Calu3 (cell line): ENCODE measurements at places on chromosomes 2 and 18.
A peak's percentile ranks its signal among the peaks of the same experiment; 100 is the strongest.

GRCh38 chr2:208142240-208142924, 3.6 kb downstream of the CRYGB start:
- DNase-seq = no peak

DNA sequence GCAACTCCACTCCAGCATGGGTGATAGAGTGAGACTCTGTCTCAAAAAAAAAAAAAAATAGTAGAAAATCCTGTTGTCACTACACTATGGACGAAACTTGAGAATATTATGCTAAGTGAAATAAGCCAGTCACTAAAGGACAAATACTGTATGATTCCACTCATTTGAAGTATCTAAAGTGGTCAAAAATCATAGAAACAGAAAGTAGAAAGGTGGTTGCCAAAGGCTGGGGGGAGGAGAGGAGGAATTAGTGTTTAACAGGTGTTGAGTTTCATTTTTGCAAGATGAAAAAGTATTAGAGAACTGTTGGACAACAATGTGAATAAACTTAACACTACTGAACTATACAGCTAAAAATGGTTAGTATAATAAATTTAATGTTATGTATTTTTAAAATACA, 18.8 kb upstream of the RMP24 start:
- no peak for DNase-seq

DNA sequence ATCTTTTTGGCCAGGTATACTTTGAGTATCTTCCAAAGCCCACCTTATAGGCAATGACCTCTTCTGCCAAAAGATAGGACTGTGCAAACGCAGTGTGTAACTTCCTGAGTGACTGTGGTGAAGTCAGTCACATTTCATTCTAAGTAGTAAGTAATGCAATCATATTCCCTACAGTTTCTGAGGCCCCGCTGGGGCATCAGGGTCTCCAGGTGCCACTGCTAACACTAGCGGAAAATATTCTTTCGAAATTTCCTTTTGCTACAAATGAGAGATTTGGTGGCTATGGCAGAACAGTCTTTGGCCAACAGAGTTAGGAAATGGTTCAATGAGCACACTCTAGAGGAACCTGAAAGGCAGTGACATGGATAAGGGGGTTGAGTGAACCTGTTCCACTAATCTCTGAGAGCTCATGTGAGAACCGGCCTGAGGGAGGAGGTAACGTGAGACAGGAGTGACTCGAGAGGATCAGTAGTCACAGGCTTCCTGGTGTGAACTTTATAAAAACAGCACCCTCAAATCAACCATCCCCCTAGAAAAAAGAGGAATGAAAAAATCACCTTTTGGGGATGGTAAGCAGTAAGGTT, 102.6 kb upstream of the LPIN2 start:
- no peak for DNase-seq

- DNase-seq = no peak
These were observed 254.3 kb downstream of the LRRTM1 start for GRCh38 chr2:80050246-80050645.

- no peak for DNase-seq
These were observed 37.6 kb upstream of the ASXL3 start for GRCh38 chr18:33540392-33540791.

DNA sequence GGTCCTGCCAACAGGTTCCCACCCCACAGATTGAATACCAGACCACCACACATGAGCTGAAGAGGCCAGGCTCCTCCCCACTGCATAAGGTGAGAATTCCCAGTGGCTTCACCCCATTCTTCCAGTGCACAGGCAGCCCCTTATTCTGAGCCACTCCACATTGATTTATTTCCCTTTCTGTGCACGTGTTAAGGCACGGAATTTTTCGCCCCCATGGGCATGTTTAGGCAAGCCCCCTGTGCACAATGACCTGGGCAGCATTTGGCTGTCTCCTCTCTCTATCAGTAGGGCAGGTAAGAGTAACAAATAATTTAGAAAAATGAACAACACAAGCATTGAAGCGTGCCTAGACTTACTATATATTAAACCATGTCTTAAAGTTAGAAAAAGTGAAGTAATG, 15.2 kb upstream of the CHAC2 start:
- DNase-seq = no peak

DNA sequence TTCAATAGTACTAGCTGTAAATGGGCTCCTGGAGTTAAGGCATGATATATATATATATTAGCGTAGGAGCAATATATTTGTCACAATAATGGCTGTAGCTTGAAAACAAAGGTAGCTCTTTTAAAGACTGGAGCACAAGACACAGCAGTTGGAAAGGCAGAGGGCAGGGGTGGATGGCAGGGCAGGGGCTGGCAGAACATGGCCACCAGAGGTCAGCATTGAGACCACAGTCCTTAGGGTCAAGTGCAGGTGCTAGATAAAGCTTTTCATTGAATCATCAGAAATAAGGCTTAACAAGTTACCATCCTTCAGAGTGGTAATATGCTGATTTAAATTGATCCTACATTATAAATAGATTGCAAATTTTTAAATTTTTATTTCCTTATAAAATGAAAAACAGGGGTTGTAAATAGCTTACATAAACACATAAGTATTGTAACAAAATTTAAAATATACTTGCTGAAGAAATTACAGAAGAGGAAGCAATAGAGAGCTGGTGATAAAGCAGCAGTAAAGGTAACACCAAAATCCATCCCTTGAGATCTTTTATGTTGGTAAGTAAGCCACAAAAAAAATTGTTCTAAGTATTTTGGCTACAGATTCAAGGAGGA, 161.2 kb upstream of the PIEZO2 start:
- peak; percentile 73 for DNase-seq

DNA sequence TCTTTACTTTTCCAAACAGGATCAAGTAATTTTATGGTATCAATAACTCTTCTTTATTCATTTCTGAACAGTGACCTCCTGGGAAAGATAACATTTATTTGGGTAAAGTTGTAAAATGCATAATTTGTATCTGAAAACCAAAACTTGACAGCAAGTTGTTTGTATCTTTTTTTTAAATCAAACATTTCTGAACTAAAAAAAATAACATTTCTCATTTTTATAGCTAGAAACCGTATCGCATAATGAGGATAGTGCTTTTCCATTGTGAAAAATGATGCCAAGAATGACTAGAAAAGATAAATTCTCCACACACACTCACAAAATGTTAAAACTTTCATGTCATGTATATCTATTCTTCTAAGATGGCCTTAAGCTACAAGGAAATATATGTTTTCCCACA, 578.2 kb downstream of the RIT2 start:
- no peak for DNase-seq

GRCh38 chr2:217993817-217994463, 8.9 kb downstream of the TNS1 start:
- DNase-seq = peak; percentile 83

GRCh38 chr2:145501920-145502319, 982.0 kb upstream of the ZEB2 start:
- DNase-seq = no peak

GRCh38 chr2:232325324-232326273, 53.0 kb upstream of the ALPP start:
- peak; percentile 67 for DNase-seq

DNA sequence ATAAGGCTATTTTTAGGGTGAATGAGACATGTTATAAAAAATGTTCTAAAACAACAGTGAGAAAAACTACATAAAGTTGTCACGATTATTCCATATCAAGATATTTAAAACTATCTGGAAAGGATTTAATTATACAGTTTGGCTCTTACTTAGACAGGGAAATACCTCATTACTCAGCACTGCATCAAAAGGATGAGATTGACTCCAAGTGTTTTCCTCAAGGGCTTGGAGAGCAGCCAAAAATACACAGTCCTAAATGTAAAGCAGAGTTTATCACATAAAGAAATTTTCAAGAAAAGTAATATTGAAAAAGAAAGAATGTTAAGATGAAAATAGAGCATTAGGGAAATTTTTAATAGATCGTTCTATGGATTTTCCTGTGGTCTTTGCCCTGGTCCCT, 285.5 kb upstream of the NETO1 start:
- DNase-seq = no peak

DNA sequence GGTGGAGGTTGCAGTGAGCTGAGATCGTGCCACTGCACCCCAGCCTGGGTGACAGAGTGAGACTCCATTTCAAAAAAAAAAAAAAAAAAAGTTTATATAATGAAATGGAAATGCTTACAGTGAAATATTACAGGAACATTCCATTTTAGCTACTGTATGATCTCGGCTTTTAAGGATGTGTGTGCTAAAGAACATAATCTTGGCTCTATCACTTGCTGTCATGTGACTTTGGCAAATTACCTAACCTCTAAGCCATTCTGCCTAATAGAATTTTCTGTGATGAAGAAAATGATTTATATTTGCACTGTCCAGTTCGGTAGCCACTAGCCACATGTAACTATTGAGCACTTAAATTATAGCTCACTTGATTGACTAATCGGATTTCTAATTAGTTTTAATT, 36.3 kb downstream of the SMAD4 start:
- DNase-seq = no peak

GRCh38 chr2:213696442-213696841, 412.2 kb downstream of the SPAG16 start:
- no peak for DNase-seq

DNA sequence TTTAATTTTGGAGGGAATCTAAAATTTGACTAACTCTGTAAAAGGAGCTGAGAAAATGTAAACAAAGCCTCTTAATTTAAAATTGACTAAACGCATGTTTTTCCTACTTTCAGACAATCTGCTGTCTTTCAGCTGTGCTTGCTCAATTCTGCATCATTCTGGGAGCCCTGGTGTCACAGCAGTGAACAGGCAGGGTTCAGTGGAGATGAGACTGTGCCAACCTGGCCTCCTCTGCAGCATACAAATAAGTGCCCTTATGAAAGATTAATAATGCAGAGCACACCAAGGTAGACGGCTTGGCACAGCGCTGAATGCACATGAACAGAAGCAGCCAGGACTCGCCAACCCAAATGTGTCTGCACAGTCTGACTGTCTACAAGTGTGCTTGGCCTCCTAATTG, 222.0 kb upstream of the CHAC2 start:
- DNase-seq = no peak

DNA sequence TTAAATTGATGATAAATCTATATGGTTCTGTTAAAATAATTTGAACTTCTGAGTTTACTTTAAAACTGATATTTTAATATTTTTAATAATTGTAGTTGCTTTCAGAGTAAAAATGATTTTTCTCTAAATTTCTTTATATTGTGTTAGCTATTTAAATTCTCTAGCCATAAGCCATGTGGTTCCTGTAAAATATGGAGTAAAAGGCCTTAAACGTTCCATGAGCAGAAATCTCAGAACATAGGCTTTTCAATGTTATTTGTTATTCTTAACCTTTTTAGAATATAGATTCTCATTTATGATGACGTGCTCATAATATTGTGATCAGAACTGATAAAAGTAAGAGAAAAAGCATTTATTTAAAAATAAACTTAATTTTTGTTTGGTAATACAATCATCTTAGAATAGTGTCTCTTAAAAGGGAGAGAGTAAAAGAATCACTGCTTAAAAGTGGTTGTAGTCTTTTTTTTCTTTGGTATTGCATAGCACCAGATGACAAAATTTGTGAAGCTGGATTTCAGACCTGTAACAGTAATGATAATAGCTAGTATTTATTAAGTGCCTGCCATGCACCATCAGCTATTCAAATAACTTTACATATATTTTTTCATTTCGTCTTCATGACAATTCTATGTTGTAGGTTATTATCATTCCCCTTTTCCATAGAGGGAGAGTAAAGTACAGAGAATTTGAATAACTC, 2.7 kb downstream of the BMPR2 start:
- no peak for DNase-seq

GRCh38 chr2:200028998-200029397, 73.6 kb downstream of the MAIP1 start:
- DNase-seq = no peak

DNA sequence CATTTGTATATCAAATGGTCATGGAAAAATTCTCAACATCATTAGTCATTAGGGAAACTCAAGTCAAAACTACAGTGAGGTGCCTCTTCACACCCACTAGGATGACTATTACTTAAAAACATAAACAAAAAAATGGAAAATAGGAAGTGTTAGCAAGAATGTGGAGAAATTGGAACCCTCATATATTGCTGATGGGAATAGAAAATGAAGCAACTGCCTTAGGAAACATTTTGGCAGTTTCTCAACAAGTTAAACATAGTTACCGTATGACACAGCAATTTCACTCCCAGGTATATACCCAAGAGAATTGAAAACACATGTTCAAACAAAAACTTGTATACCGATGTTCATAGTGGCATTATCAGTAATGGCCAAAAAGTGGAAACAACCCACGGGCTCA, 18.1 kb upstream of the CYP26B1 start:
- DNase-seq = no peak

DNA sequence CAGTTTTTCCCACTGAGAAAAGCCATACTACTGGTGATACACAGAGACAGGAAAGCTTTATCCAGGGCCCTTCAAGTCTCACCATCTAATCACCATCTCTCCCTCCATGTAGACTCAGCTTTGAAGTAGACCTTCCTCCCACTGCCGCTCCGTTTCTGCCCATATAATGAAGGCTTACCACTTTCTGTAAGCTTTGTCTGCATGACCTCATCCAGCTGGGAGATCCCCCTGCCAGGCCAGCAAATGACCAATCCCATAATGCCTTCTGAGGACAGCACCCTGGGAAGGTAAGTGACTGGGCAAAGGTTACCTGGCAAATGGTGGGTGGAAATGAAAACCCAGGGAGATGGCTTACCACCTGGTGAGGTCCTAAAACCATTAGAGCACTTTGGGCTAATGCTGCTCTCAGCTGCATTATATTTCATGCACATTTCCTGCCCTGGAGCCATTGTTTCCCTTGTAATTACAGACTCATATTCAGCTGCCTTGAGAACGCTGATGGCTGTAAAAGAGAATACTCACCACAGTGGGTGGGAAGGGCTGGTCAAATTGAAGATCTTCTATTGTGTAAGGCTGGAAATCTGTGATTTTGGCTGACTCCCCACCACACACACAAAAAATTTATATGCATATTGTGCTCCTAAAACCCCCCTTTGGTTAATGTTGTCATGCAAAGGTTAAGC, 350.7 kb upstream of the SYT4 start:
- no peak for DNase-seq

DNA sequence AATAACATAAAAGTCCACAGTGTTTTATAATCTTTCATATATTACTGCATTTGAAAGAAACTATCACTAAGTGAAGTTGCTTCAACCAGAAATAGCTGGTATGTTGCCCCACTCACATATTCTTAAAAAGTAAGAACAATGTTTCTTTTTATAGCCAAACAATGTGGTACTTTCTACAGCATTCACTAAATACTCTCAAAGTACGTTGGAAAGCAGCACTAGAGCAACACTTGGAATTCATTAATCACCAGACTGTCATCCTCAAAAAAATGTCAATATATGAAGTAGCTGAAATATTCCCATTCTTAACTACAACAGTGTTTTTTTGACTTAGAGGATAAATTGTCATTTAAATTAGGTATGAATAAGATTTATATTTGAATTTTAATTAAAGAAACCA, 32.8 kb downstream of the COBLL1 start:
- DNase-seq = no peak

- DNase-seq = no peak
These were observed 82.4 kb downstream of the EXOC6B start for GRCh38 chr2:72743481-72743880.

DNA sequence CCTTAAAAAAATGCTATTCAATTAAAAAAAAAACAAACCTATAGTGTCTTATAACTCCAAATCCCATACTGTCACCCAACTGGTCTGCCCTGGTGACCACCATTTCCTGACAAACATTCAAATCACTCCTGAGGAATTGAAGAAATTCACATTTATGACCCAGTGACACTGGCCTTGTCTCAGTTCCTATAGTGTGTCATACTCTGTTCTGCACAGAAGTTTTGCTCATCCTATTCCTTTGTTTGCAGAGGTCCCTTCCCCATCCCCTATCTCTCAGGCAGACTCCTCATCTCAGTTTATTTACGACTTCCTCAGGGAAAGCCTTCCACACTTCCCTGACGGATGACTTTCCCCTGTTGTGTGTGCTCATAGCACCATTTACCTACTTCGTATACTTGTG, 14.7 kb downstream of the ZC3H6 start:
- no peak for DNase-seq
